ENCODE measurements at places on chromosomes 3 and 15. TPM values are rescaled to one million over a fixed set of nuclear protein-coding genes. Genes with fewer than 3 reads are reported as not detected.

- DNase-seq = no peak
Measured at GRCh38 chr15:30044377-30044776, 38.4 kb upstream of the GOLGA8J start.

DNA sequence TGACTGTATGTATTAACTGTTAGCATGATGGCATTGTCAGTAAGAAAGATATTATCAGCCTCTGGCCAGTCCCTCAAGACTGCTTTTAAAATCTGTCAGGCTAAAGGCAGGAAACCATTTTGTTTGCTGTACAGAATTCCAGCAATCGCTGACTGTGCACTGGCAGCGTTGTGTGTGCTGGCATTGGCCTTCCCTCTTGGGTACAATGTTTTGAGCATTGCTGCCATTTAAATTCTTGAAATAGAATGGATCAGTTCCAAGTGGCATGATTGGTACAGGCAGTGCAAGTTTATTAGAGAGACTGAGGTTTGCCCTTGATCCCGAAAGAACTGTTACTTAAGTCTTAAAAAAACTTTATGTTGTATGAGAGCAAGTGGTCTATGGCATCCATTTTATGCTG, 788.7 kb downstream of the OTOL1 start:
- DNase-seq = no peak

GRCh38 chr3:111999484-112000324, 982 bp downstream of the TAGLN3 start:
- no peak for DNase-seq

GRCh38 chr3:71486831-71487230, 96.7 kb downstream of the FOXP1 start:
- DNase-seq = no peak

SIDT1 gene
- 2.5 TPM for polyA plus RNA-seq

CCR3 gene
- 0.22 TPM for polyA plus RNA-seq

CHRNB4 gene
- 0.24 TPM for polyA plus RNA-seq

All from left lung (tissue), 14 donors.